CD4-positive, alpha-beta T cell treated with Interleukin-1 beta for 1 hour (primary cell): ENCODE measurements at places on chromosomes 11 and 22.
A peak's percentile ranks its signal among the peaks of the same experiment; 100 is the strongest.

DNA sequence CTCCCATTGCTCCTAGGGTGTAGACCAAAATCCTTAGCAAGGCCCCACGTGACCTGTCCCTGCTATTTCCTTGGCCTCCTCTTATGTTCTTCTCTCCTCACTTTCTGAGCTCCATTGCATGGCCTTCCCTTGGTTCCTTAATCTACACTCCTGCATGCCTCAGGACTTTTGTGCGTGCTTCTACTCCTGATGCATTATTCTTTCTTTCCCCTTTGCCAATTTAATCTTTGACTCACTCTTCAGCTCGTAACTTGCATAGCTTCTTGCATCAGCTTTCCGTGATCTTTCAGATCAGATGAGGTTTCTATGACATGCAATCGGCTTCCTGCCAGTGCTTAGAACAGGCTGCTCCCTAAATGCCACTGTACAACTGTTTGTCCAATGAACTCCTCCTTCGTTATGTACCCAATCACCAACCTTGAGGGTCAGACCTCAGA is 261.6 kb upstream of the CADM1 start:
- DNase-seq = no peak

DNA sequence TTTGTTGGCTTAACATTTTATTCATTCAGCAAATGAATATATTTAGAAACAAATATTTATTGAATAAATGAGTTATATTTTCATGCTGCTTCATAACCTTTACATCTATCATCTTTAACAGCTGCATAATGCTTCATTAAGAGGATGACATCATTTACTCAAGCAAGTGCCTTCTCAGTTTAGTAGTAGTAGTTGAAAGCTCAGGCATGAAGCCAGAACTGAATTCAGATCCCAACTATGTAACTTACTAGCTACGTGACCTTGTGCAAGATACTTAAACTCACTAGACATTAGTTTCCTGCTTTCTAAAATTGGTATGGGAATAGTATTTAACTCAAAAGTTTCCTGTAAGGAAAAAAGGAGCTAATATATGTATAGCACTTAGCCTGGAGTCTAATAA is 90.3 kb downstream of the TMPRSS5 start:
- DNase-seq = no peak

GRCh38 chr11:70082829-70083228 is 4.7 kb downstream of the ANO1 start:
- no peak for DNase-seq

DNA sequence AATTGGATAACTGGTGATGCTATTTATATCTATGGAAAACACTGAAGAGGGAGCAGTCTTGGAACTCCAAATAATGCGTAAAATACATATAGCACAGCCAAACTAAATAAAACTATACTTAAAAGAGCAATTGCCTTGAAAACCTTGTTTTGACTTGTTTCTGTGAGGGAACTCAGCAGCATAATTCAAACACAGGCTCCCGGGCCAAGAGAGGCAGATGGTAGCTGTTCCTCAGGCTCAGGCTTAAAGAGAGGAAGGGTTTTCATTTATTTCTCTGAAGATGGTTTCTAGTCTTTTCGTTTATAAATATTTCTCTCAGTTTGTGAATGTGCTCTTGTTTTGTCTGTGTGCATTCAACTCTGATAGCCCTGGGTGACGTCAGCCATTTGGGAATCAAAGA is 82.4 kb downstream of the FANCF start:
- DNase-seq = no peak

DNA sequence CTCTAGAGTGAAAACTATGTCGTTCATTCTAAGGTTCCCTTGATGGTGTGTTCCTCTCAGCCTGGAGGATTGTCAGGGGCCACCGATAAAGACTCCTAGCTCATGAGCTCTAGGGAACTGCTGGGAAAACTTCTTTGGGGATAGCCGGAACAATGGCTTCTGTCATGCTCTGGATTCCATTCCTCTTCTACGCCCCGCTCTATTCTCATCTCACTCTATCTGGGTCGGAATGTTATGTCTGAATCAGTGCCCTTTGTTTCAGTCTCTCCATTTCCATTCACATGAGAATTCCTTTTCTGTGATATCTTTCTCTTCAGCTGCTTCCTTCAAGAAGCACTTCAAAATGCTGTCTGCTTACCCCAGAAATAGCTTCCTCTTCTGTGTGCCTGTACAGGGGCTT is 16.9 kb upstream of the SLCO2B1 start:
- DNase-seq = no peak

DNA sequence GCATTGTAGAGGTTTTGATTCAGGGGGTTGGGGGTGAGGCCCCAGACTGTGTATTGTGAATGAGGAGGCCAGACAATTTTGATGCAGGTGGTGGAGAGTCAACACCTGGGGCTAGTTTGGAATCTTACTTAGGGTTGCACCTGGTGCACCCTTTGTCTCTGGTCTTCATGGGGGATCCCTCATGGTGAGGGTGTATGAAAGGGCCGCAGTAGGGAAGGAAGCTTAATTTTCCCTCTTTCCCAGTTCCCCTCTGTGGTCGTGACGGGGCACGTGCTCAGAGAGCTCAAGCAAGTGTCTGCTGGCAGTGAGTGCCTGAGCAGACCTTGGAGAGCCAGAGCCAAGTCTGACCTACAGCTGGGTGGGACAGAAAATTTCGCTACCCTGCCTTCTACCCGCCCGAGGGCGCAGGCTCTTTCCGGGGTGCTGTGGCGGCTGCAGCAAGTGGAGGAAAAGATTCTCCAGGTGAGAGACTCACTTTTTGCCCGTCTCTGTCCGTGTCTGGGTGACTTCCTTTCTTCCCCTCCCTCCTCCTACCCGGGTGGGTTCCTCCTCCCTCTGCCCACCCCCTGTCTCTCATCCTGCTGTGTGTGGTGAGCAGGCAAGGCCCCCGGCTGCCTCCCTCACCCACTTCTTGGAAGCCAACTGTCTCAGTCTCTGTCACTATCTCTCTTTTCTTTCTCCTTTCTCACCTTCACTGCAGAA is 131.7 kb downstream of the MICAL2 start:
- DNase-seq = peak; percentile 10

- DNase-seq = no peak
Observed at GRCh38 chr11:98277251-98277912, 743.4 kb upstream of the CNTN5 start.

DNA sequence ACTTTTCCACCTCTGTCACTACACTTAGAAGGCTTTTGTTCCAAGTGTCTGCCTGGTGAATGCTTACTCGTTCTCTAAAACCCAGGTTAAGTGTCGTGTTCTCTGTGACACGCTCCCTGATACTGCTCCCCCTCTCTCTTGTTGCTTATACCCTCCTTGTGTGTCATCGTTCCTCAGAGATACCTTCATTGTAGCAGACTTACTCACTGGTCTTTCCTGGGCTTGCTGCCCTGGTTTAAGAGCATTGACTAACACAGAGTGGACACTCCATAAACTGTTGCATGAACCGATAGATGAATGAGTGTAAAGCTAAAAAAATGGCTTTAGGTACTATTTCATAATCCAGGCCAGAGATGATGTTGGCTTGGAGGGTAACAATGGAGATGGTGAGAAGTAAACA is 171.3 kb downstream of the GRIK4 start:
- no peak for DNase-seq

DNA sequence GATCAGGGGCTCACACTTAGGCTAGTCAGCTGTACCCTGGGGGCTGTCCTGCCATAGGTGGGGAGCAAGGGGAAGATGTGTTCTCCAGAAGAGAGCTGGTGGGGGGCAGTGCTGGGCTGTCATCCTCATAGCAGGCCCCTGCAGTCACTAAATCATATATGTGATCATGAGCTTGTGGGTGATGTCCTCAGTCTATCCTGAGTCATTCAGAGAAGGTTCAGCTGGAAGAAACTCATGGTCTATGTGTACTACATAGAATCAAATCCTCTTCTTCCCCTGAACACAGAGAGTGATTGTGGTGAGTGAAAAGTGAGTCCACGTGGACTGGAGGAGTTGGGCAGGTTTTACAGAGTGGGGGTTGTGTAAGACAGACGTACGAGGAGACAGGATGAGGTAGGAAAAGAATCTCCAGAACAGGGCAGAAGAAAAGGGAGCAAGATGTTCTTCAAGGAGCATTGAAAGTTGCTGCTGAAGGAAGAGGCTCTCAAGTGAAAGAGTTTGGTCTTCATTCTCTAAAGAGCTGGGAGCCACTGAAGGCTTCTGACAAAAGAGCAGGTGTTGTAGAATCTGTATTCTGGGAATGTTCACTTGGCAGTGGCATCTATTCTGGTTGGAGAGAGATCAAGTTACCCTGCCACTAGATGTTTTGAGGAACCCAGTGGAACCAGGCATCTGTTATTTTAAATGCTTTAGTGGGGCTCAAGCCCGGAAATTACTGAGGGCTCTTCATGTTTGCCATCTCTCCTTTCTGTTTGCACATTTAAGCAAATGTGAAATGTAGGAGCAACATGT is 68.9 kb downstream of the C22orf31 start:
- no peak for DNase-seq

GRCh38 chr11:115919341-115920091 is 415.3 kb upstream of the CADM1 start:
- DNase-seq = no peak

GRCh38 chr11:81959341-81959740 is 774.3 kb downstream of the FAM181B start:
- DNase-seq = no peak

DNA sequence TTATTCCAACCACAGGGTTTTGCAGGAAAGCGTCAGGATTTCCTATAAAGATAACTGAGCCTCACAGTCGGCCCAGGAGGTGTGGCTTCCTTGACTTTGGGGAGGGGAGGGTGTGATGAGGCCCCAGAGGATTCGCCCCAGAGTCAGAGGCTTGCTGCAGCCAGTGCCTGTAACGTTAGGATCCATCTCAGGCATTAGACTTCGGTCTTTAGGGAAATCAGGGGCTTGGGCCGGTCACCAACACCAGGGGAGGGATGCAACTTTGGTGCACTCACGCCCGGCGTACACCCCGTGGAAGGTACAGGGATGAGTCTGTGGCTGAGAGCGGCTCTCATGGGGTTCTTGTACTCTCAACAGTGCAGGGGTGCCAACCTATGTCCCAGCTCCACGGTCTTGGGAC is 5.7 kb upstream of the ANO1 start:
- DNase-seq = no peak

DNA sequence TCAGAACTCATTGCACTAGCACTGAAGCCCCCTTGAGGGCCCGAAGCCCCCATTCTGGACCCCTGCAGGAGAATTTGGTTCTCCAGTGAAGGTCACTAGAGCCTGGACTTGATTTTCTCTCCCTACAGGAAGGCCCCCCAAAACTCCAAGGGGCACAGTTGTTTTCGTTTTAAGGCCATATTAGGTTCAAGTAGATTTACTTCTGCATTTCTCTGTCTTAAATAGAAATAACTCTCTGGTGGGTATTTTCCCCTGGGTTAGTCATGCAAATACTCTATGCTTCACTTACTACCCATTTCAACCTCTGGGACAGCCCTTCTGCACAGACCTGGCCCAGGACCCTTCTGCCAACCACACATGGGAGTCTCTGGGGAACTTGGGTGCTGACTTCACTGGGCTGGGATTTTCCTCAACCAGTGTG is 41.6 kb downstream of the WEE1 start:
- DNase-seq = peak; percentile 68

DNA sequence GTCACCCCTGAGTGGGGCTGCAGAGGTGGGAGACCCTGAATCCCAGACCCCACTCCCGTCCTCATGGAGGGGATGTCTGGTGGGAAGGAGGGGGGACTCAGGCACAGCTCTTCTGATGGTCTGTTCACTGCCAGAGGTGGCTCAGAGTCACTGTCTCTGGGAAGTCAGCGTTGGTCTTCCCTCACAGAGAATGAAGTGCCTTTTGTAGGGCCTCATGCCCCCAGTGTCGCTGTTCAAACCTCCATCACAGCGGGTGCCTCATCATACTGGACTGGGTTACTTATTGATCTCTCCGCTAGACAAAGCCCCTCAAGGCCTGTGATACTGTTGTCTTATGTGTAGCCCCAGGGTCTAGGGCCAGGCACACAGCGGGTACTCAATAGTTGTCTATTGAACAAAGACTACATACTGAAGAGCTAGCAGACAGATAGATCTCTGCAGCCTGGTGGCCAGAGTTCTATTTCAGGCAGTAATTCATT is 41.3 kb downstream of the CD6 start:
- no peak for DNase-seq

DNA sequence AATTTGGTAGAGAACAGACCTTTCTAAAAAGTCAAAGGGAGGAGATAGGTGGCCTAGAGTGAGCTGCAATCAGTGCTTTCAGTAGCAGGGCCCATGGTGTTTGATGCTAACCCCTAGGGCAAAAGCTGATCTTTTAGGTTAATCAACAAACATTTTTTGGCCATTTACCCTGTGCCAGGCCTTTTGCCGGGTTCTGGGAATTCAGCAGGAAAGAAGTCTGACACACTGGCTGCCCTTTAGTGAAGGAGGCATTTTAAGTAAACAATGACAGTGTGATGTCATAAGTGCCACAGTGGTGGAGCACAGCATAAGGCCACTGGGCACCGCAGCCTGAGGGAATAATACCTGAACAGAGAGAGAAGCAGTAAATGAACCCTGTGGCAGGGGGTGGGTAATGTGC is 29.0 kb downstream of the C22orf31 start:
- no peak for DNase-seq

DNA sequence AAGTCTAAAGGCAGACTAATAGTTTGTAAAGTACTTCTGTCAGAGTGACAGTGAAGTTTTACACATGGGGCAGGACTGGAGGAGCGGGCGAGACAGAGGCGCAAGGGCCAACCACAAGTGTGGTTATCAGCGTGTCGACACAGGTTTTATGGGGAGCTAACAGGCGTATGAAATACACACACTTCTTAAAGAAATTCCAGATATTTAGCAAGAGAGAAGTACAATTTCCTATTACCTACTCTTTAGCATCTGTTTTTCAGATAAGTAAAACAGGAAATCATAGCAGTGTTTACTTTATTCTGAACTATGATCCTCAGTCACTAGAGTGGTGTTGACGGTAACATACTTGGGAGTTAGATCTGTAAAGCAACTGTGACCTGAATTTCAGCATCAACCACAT is 22.5 kb downstream of the VSIG10L2 start:
- DNase-seq = no peak

DNA sequence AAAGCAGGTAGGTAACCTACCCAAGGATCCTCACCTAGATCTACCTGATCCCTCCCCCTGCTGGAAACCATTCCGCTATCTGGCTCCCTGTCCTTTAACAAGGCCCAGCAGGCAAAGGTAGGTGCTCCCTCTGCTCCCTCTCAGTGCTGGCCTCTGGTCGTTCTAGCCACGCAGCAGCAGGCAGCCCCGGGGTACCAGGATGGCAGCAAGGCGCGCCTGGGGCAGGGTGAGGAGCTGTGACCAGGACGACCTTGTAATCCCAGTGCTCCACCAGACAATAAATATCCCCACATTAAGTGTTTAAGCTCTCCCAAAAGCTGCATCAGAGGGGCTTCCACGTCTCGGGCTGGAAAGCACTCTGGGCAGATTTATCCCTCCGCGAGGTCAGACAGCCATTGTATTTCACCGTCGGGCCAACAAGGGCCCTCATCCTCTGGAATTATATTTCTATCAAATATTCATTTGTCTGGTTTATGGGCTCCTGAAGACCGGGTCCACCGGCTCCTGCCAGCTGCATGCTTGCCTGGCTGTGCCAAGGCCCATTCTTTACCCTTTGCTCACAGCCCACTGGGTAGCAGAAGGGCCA is 81.3 kb downstream of the CHST1 start:
- no peak for DNase-seq
